Spinal cord (tissue), 10 donors: ENCODE measurements at places on chromosomes 13 and 19. TPM values are rescaled to one million over a fixed set of nuclear protein-coding genes. Genes with fewer than 3 reads are reported as not detected.

SIAH3 gene
- 13.3 TPM for polyA plus RNA-seq

ATP7B gene
- polyA plus RNA-seq: 13.0 TPM

PGLYRP2 gene
- polyA plus RNA-seq: not detected

DNASE2 gene
- 23.6 TPM for polyA plus RNA-seq

CYSLTR2 gene
- polyA plus RNA-seq: 1.9 TPM

ZNF625 gene
- polyA plus RNA-seq: 15.2 TPM

TUBB4A gene
- polyA plus RNA-seq: 644 TPM

MAG gene
- polyA plus RNA-seq: 249 TPM

C19orf18 gene
- 1.1 TPM for polyA plus RNA-seq

ANKLE1 gene
- polyA plus RNA-seq: 2.6 TPM

GPR18 gene
- not detected for polyA plus RNA-seq

MARK4 gene
- polyA plus RNA-seq: 105 TPM

MEF2B gene
- polyA plus RNA-seq: 3.5 TPM

PROZ gene
- 0.17 TPM for polyA plus RNA-seq

ZNF414 gene
- 36.7 TPM for polyA plus RNA-seq

SNRPD2 gene
- 270 TPM for polyA plus RNA-seq

ZNF471 gene
- 19.5 TPM for polyA plus RNA-seq

CALR3 gene
- polyA plus RNA-seq: not detected

GAS6 gene
- polyA plus RNA-seq: 67.6 TPM

BEST2 gene
- polyA plus RNA-seq: 0.24 TPM

NR2C2AP gene
- polyA plus RNA-seq: 17.2 TPM

KLK15 gene
- polyA plus RNA-seq: not detected

SSC5D gene
- polyA plus RNA-seq: 4.7 TPM

LILRA5 gene
- polyA plus RNA-seq: not detected

DHDH gene
- 2.7 TPM for polyA plus RNA-seq

NOVA2 gene
- polyA plus RNA-seq: 49.3 TPM

SLC46A3 gene
- polyA plus RNA-seq: 4.9 TPM

CYP4F8 gene
- polyA plus RNA-seq: 0.08 TPM

NKPD1 gene
- polyA plus RNA-seq: 1.4 TPM

LGALS14 gene
- polyA plus RNA-seq: 0.57 TPM

FXYD1 gene
- polyA plus RNA-seq: 58.3 TPM

DMKN gene
- 31.2 TPM for polyA plus RNA-seq

SBNO2 gene
- 17.9 TPM for polyA plus RNA-seq

PRODH2 gene
- 0.32 TPM for polyA plus RNA-seq

DACH1 gene
- polyA plus RNA-seq: 20.5 TPM

CPT1C gene
- 128 TPM for polyA plus RNA-seq

PSG3 gene
- 0.55 TPM for polyA plus RNA-seq

SLITRK5 gene
- polyA plus RNA-seq: 10.7 TPM

TMEM59L gene
- 353 TPM for polyA plus RNA-seq

NLRP11 gene
- polyA plus RNA-seq: not detected

FBXW9 gene
- polyA plus RNA-seq: 21.7 TPM

MISP gene
- polyA plus RNA-seq: 0.42 TPM

ONECUT3 gene
- polyA plus RNA-seq: 0.62 TPM

CGB7 gene
- polyA plus RNA-seq: 0.29 TPM
